Activated T-helper 1 cell treated with Interleukin-2 at 50 U/mL for 16 hours (primary cell): ENCODE measurements at places on chromosomes 12 and 14.

DNA sequence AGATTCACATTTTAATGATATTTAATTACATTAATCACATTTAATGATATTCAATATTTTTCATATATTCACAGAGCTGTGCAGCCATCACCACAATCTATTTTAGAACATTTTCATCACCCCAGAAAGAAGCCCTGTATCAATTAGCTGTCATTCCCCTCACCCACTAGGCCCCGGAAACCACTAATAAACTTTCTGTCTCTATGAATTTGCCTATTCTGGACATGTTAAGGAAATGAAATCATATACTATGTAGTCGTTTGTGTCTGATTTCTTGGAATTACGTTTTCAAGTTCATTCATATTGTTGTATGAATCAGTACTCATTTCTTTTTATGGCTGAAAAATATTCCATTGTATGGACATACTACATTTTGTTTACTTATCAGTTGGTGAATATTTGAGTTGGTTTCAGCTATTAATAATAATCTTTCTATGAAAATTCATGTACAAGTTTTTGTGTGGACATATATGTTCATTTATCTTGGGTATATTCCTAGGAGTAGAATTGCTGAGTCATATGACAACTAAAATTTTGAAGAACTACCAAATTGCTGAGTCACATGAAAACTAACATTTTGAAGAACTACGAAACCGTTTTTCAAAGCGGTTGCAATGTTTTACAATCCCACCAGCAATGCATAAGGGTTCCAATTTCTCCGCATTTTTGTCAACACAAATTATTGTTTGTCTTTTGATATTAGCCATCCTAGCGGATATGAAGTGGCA, 11.7 kb upstream of the OTOGL start:
- no peak for DNase-seq

DNA sequence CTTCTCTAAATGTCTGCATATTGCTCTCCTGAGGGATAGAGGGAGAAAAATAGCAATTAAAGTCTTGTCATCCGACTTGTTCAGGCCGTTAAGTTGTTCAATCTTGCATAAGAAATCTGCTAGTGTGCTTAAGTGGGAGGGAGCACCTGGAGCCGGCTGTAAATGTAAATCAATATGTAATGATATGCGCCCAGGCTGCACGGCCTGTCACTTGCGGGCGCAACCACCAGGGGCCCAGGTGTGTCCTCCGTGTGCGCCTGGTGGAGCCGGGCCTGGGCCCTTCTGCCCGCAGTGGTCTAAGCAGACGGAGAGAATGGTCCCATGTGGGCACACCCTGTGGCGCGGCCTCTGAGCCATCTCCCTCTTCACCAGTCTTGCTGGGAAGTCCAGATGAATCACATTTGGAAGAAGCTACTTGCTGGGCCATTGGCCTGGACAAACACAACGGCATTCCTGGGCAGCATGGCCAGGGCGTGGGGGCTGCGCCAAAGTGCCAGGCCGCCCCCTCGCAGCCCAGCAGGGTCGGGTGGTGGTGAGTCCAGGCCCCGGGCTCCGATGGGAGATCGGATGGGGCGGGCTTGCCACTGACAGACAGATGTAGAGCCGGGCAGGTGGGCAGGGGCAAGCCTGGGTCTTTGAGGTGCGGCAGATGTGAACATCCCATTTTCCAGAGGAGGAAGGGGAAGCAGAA, 193.3 kb upstream of the C14orf180 start:
- DNase-seq, result no peak

- no peak for DNase-seq
Measured at GRCh38 chr12:22670762-22671161, 45.8 kb downstream of the ETNK1 start.

GRCh38 chr14:50353126-50353525, 41.0 kb downstream of the DMAC2L start:
- no peak for DNase-seq

- DNase-seq, result no peak
Measured at GRCh38 chr12:5072311-5072710, 28.6 kb downstream of the KCNA5 start.

GRCh38 chr14:59583755-59584154, 7.1 kb upstream of the CCDC175 start:
- DNase-seq, result no peak

DNA sequence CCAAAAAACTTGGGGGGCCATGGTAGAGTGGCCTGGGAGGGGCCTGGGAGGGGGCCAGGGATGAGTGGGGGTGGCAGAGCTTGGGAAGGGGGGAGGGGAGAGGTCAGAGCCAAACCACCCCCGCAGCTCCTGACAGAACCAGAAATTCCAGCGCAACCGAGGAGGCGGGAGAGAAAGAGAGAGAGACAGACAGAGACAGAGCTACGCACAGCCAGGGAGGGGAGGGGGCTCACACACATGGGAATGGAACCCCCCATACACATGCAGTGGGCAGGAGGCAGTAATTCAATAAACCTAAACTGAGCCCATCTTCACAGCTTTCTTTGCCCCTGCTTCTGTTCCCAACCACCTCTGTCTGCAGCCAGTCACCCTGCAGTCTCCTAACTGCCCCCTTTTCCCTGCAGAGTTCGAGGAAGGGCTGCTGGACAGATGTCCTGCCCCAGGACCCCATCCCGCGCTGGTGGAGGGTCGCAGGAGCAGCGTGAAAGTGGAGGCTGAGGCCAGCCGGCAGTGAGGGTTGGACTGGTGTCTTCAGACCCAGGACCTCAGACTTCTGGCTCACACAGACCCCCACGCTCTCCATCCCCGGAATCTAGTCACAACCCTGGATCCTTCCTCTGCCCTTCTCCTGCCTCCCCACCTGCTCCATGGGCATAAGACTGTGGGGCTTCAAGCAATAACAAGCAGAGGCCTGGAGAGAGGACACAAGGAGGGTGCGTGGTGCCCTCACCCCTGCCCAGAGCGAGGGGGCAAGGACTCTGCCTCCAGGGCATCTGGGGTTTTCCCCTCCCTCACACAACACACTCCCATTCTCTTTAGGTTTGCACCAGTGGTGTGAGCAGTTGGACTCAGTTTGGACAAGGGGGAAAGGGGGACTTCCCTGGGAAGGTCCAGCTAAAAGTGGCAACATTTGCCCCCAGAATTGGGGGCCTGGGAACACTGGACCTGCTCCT, 5.6 kb downstream of the NAB2 start:
- DNase-seq, result no peak

DNA sequence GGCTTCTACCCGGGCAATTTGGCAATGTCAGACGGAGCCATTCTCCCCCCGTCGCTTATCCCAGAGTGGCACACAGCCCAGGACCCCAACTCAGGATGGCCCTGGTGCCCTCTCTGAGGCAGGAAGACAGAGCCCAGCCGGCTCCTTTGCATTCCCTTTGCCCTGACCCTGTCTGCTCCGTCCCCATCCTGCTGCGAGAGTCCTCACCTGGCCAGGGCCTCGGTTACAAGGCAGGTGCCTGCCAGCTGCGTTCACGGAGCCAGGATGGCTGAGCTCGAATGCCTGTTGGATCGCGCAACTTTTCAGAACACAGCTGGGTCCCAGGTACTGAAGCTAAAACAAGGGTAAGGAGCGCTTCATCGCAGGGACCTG, 18.6 kb downstream of the LRTM2 start:
- no peak for DNase-seq

DNA sequence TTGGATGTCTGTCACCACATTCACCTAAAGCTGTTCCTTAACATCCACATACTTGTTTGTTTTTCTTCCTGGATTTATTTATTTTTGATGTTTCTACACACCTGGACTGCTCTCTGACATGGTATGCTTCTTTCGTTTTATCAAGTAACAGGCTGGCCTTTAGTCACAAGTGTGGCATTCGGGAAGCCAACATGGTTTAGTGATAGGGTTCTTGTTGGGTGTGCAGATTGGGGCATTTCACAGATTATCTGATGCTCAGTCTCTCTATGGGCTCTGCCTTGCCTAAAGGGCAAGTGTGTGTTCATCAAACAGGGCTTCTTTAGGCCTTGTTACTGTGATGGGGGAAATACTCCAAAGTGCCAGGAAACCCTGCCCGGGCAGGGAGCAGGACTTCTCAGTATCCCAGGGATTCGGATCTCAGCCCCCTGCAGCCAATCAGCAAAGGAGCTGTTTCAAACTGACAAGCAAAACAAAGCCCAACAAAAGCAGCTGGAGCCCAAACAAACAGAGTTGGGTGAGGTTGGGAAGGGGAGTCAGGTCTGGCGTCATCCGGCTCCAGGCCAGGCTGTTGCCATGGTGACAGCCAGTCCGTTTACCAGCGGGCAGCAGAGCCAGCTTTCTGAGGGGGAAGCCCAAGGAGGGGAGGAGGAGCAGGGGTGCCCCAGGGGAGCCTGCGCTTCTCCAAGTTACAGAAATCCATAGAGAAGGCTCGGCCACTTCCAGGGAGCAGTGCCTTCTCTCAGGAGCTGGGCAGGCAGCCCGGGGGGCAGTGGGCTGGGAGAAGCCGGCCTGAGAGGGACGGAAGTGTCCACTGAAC, 31.9 kb downstream of the FOS start:
- DNase-seq, result no peak

DNA sequence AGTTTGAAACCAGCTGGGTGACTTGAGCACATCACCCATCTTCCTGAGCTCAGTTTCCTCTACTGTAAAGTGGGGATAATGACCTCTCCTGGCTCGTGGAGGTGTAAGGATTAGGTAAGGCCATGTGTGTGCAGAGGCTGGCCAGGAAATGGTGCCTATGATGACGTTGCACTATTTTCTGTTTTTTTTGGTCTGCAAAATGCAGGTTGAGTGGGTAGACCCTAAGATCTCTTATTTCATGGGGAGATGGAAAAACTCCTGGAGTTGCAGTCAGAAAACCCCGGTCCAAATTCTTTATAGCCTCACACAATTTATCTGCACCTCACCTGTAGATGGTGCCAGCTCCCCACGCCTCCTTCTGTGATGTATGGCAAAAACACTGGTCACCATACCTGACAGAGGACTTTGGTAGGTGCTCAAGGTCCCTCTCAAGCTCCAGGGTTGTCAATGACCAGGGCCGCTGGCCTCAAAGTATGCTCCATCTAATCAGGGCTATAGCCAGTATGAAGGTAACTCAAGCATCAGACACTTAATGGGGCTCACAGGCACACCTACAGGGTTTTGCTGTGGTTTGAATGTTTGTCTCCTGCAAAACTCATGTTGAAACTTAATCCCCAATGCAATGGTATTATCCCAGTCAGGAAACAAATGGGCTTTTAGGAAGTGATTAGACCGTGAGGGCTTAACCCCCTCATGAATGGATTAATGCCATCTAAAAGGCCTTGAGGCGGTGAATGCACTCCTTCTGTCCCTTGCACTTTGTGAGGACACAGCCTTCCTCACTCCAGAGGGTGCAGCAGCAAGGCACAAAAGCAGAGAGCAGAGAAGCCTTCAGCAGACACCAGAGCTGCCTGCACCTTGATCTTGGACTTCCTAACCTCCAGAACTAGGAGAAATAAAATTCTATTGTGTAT, 17.6 kb downstream of the C14orf132 start:
- no peak for DNase-seq

DNA sequence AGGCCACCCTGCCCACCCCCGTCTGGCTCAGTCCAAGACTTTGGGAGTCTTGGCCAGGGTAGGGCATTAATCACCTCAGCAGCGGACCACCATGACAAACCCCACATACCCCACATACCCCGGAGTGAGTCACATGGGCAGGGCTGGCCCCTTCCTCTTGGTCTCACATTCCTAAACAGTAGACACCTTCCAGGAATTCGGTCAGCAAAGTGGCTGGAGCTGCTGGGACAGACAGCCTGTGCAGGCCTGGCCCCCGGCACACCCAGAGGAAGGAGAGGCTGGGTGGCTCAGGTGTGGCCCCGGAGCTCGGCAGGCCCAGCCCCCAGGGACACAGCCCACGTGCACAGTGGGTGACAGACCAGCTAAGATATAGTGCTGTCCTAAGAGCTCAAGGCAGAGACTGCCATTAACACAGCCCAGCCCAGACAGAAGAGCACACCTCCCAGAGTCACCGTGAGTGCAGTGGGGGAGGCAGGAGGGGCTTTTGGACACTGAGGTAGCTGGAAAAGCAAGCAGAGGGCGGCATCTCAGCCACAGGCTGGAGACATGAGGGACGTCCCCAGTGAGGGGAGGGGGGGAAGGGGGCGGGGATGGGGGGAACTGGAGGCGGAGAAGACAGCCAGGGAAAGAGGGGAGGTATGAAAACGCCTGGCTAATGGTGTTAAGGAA, 24.0 kb downstream of the CCDC85C start:
- DNase-seq, result no peak

- no peak for DNase-seq
Measured at GRCh38 chr12:23303220-23303619, 646.2 kb downstream of the SOX5 start.

DNA sequence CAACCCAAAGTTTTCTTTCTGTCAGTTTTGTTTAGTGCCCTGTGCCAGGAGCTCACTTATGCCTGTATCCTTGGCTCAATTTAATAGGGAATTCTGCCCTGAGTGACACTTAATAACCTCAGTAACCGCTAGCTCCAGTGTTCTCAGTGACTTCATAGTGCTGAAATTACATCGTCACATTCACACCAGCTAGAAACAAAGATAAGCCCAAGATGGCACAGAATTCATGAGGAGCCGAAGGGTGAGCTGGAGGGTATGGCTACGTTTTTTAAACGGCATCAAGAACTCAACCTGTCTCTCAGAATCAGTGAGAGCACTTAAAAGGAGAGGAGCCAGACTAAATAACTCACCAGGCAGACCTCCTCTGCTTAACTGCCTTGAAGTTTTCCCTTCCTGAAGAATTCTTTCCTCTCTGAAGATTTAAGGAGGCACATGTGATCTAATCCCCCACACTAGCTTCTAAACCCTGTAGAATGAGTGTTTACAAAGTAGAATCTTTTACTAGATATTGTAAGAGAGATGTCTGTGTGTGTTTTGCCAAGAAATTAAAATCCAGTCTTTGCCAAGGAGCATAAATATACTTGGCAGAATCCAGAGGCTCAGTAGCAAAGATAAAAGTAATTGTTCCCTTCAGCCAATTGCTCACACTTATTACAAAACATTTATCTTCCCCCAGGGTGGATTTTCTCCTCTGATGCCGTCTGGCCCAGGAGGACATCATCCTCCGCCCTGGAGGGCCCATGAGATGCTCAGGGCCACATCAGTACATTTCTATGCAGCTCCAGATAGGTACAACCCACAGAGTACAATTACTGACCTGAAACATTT, 37.3 kb downstream of the PTGER2 start:
- DNase-seq, result no peak

DNA sequence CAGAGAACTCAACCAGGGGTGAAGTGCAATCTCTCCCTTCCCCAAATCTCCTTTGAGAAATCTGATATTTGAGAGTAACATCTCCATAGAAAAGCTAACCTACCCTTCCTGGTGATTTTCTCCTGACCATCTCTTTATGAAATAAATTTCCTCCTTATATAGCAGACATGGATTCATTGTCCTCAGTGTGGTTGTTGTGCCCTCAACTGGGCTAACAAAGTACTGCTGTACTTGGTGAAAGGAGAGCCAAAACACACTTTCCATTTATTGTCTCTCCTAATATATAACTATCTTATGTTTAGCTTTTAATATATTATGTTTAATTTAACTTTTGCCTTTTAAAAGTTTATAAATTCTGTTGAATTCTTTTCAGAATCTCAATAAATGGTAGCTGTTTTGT, 65.1 kb upstream of the SLCO1B1 start:
- no peak for DNase-seq
